ENCODE measurements at places on chromosomes 16 and 17.

DNA sequence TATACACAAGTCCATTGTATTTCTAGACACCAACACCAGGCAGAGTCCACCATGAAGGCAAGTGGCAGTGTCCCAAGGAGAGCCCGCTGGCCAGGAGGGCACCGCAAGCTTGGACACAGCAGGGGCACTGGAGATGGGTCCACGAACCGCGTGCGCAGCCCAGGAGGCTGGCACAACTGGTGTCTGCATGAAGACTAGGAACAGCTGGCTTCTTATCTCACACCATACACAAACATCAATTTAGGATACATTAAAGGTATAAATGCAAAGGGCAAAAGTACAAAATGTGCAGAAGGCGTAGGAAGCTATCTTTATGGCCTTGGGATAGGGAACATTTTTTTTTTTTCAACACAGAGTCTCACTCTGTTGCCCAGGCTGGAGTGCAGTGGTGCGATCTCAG, 52.4 kb downstream of the ANKRD11 start:
- no peak for DNase-seq

GRCh38 chr17:55433629-55434422, 12.2 kb upstream of the MMD start:
- DNase-seq, result no peak

DNA sequence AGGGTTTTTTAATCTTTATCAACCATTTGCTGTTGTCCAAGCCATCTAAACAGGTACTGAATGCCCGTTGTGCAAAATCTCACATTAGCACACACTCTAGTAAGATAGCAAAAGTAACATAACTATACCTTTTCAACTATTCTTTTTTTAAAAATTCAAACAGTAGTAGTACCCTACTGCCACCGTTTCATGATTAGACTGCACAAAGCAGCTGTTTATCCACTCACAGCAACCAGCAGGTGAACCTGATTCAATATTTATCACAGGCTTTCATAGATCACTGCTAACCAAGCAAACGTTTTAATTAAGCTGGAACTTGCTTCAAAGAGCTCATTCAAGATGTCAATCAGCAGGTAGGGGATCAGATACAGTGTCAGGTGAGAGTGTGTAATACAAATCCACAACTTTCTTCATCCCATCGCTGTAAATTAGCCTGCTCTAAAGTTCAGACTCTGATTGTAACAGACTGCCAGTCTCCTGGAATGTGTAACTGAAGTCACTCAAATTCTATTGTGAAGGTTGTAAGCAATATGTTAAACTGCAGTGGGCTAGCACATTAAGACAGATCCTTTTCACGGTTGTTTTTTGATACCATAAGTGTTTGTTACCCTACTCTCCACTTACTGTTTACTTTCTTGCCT, 47.3 kb downstream of the BRIP1 start:
- DNase-seq, result no peak

DNA sequence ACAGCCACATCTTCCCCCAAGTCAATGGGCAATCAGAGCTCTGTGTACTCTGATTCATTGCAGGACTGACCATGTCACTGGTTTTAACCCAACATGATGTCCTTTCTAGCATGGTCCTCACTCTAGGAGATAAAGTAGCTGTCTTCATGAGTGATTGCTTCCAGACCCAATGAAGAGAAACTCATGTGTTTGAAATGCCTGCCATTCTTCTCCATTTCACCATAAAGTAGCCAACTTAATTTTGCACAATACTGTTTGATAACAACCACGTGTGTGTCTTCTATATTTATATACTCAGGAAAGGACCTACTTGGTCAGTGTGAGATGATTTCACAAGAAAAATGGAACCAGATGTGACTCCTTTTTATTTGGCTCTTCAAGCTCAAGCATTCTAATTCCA, 172.5 kb downstream of the AXIN2 start:
- no peak for DNase-seq

DNA sequence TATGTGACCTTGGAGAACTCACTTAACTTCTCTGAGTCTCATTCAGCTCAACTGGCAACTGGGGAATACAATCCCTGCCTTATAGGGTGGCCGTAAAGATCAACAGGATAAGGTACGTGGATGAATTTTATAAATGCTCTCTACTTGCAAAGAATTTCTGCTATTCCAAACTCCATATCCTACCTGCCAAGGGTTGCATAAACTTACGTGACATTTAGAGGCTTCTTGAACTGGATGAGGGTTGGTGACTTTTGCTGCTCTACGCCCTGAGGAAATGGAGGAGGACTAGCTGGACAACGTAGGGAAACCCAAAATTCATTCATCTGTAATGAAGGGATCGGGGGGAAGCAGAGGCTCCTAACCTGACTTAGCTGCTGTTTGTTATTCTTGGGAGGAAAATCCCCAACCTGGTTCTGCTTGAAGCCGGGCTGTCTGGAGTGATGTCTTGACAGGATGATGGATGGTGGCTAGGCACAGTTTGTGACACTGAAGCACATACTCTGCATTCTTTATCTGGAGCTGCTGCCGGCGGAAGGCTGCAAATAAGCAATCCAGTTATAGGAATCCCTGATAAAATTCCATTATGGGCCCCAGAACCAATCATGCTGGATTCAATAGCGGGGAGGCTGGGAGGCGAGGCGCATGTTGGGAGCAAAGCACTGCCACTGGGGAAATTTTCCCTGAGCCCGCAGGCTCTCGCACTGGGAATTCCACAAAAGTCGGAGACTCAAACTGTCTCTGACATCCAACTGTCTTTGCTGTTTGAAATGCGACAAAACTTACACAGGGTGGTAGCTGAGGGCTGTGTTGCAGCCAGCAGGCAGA, 94.7 kb upstream of the SDK2 start:
- no peak for DNase-seq

Measured in activated CD8-positive, alpha-beta memory T cell treated with anti-CD3 and anti-CD28 coated beads for 1 hour (primary cell).